ENCODE measurements at places on chromosomes 2 and 18. TPM values are rescaled to one million over a fixed set of nuclear protein-coding genes. Genes with fewer than 3 reads are reported as not detected.

GRCh38 chr18:50131591-50131990 lies 63.4 kb downstream of the MYO5B start:
- no peak for DNase-seq

DNA sequence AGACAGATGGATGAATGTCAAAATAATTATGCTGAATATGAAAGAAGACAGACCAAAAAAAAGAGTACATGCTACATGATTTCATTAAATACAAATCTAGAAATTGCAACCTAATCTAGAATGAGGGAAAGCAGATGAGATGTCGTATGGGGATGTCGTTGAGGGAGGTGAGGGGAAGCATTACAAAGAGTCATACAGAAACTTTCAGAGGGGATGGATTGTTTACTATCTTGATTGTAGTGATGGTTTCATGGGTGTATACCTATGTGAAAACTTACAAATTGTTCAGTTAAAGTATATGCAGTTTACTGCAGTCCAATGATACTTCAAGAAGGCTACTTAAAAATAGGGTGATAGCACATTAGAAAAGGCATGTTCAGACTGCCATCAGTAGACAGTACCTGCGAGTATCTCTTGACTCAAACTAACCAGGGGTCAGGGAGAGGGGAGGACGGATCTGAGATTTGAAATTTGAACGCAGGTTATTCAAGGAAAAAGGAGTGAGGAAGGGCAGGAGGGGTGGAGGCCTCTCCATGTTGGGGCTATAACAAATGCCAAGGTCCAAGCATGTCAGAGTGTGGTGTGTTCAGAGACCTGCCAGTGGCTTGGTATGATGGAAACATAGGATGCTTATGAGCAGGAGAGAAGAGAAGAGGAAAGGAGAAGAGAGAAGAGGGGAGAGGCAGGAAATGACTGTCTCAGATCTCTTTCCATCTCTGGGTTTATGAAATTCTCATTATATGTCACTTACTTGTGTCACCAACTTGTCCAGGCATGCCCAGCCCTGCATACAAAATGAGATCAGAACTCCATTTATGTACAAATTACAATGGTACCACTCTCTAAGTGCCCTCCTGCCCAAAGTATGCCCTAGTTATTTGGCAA lies 257.3 kb upstream of the CXCR4 start:
- DNase-seq, result no peak

DNA sequence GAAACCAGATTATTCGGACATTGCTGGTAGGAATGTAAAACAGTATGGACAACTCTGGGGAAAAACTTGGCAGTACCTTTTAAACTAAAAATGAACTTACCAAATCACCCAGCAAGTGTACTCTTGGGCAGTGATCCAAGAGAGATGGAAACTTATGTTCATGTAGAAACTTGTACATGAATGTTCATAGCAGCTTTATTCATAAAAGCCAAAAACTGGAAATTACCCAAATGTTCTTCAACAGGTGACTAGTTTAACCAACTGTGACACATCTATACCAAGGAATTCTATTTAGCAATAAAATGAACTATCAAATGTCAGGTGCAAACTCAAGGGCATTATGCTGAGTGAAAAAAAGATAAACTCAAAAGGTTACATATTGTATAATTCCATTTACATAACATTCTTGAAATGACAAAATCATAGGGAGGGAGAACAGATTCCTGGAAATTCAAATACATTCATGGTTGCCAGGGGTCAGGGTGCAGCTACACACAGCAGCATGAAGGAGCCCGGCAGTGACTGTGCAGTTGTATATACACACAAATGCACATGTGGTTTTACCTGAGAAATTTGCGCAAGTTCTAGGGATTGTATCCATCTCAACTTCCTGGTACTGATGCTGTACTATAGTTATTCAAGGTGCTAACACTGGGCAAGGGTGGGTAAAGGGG lies 3.5 kb upstream of the RNU4ATAC start:
- peak; percentile 52 for DNase-seq

The LRRTM4 gene
- total RNA-seq, result not detected

The SERPINB4 gene
- total RNA-seq, result not detected

Data from LHCN-M2 (cell line).